ENCODE measurements at places on chromosomes 6 and 20.

- no peak for DNase-seq
Measured at GRCh38 chr6:64231928-64232327, 596.3 kb downstream of the PHF3 start.

DNA sequence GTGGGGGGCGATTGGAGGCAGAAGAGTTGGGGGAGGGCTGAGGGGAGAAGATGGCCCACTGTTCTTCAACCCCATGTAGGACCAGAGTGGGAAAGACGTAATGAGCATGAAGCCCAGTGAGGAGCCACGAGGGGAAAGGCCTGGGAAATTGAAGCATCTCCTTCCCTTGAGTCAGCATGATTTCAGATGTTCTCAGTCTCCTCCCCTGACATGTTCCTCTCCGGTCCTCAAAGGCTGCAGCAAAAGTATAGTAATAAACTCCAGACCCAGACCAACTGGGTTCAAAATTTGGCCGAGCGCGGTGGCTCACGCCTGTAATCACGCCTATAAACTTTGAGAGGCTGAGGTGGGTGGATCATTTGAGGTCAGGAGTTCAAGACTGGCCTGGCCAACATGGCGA is 1.9 kb upstream of the NFKBIE start:
- no peak for DNase-seq

DNA sequence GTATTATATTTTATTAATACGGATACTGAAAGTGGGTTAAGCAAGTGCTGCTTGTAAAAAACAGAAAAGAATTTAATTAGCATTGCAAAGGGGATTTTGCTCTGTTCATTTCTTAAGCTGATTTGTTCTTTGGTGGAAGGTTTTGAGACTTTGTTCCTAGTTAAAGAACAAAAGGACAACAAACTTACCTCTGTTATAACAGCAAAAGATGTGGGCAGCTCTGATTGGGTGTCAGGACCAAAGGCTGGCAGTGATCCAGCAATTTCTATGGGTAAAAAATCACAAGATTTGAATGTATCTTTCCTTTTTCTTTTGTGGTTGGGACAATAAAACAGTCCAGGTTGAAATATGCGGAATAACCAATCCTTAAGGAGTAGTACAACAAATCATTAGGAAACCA is 68.8 kb downstream of the IMPG1 start:
- DNase-seq, result no peak

GRCh38 chr20:23258747-23259121 is 91.9 kb upstream of the NXT1 start:
- DNase-seq, result no peak

- no peak for DNase-seq
Measured at GRCh38 chr20:10094566-10095173, 59.9 kb downstream of the ANKEF1 start.
